CD4-positive, alpha-beta T cell treated with Interleukin-1 beta for 1 hour (primary cell): ENCODE measurements at places on chromosomes 3 and 15.
A peak's percentile ranks its signal among the peaks of the same experiment; 100 is the strongest.

DNA sequence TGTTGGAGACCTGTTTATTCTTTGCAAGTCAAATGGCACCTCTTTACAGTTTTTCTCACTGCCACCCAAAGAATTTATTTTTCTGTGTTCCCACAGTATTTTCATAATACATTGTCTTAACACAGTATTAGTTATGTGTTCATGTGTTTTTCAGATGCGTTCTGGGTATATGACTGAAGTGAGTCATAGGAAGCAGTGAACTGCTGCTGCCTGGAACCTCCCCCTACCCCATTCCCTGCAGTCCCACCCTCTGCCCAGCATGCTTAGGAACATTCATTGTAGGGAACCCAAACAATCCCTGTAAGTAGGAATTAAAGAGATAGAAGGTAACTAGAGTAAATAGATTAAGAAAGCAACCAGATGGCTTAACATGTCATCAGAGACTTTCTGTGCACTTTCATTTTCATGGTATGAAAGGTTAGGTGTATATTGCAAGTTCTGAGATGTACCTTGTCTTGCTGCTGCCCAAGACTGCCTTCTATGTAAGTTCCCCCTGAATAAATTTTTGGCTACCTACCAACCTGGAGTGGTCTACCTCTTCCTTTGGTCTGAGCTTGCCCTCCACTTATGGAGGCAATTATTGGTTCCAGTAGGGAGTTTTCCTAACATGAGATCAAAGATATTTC, 21.9 kb upstream of the SQOR start:
- no peak for DNase-seq

- no peak for DNase-seq
Measured at GRCh38 chr15:66682865-66683264, 19.2 kb upstream of the SMAD6 start.

GRCh38 chr3:160413613-160414248, 14.3 kb downstream of the SMC4 start:
- DNase-seq, result peak; percentile 75

- no peak for DNase-seq
Measured at GRCh38 chr3:100159331-100160153, 45.2 kb upstream of the FILIP1L start.
